ENCODE measurements at places on chromosomes 2 and 18. TPM values are rescaled to one million over a fixed set of nuclear protein-coding genes. Genes with fewer than 3 reads are reported as not detected.

The SPRED2 gene
- 32.9 TPM for total RNA-seq

The SKA1 gene
- 12.8 TPM for total RNA-seq

The NT5DC4 gene
- not detected for total RNA-seq

The CD8B2 gene
- total RNA-seq: not detected

Measured in A549 treated with RU486 at 1 μM for 4 hours (cell line).